ENCODE measurements at places on chromosomes 1 and 21.

- DNase-seq: no peak
These were observed 42.3 kb downstream of the KIF26B start for GRCh38 chr1:245197121-245197520.

- no peak for DNase-seq
These were observed 36.7 kb downstream of the CRB1 start for GRCh38 chr1:197304638-197305200.

DNA sequence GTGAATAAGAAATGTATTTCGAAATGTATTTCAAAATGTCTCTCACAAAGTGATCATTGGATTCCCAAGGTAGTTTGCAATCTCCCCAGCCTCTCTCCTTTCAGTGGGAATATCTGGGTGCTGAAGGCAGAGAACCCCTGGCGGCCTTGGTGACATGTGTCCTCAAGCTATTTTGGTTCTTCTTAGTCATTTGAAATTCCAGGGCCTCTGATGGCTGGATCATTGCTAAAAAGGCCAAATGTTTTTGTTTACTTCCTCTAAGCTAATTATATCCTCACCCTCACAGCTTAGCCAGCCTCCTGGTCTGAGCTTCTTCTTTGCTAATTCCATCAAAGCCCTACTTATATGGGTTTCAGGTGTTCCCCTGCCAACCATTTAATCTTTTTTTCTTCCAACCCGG is 71.2 kb downstream of the LRRC40 start:
- no peak for DNase-seq

DNA sequence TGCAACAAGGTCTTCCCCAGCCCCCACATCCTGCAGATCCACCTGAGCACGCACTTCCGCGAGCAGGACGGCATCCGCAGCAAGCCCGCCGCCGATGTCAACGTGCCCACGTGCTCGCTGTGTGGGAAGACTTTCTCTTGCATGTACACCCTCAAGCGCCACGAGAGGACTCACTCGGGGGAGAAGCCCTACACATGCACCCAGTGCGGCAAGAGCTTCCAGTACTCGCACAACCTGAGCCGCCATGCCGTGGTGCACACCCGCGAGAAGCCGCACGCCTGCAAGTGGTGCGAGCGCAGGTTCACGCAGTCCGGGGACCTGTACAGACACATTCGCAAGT is 3.8 kb downstream of the ZBTB18 start:
- no peak for DNase-seq

DNA sequence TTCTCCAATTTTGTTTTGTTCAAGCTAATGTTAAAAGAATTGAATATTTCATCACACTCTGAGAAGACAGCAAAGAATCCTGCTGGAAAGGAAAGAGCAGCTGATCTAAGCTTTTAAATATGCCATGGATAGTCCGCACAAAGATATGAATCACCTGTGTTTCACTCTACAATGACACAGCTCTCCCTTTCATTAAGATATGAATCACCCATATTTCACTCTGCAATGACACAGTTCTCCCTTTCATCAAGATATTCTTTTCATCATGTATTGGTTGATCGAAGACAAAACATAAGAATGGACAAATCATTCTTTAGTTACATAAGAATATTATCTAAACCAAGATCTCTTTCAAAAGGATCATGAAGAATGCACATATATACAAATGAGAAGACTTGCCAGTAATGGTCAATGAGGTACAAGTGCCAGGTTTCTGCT is 367.3 kb downstream of the SMYD3 start:
- no peak for DNase-seq

GRCh38 chr1:87765681-87766070 is 437.0 kb downstream of the LMO4 start:
- no peak for DNase-seq

DNA sequence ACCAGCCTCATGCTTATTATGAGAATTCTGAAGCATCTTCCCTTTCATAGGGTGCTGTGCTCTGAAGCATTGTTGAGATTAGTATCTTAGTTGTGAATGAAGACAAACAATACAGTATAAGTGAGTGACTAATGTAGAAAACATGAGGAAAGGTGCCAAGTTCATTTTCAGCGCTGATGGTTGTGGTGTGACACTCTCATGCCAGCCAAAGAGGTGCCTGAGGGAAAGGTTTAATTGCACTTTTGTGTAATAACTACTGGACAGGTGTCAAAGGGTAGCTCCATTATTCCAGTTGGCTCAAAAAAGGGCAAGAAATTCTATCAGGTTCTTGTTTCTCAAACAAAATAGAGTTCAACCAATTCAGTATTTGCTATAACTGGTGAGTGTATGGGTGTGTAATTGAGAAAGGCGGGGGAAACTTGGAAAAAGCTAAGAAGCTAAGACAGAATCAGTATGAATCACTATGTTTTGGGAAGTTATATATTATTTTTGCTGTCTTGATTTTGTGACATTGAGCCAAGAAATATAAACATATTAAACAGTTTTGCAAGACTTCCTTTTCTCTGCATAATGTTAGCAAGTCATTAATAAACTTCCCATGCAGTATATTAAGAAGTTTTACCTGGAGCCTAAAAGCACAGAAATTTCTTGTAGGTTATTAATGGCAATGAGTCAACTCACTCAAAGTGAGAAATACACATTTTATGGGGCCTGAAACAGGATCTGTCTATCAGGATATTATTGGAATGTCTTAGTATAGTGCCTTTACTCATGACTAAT is 31.8 kb downstream of the KCNK2 start:
- DNase-seq: no peak

DNA sequence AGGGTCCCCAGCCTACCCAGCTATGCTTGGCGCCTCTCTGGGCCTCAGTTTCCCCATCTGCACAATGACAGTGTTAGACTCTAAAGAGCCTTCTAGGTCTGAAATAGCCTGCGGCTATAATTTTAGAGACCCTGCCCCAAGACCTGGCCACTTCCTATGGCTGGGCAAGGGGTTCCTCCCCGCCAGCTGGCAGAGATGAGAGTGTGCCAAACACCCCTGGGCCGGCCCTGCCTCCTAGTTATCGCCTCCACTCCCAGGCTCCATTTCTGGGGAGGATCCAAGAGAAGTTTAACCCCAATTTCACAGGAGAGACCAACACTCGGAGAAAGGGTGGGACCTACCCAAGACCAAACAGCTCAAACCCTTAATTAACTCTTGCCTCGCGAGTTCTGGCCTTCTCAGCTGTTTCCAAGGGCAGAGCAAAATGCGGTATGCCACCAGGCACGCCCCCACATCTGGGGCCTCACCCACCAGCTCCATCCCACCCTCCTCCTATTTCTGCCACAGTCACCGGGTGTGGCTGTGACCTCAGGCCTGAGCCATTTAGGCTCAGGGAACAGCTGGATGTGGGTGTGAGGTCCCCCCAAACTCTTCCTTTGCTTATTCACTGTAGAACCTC is 35.7 kb downstream of the TTC39A start:
- DNase-seq: no peak

DNA sequence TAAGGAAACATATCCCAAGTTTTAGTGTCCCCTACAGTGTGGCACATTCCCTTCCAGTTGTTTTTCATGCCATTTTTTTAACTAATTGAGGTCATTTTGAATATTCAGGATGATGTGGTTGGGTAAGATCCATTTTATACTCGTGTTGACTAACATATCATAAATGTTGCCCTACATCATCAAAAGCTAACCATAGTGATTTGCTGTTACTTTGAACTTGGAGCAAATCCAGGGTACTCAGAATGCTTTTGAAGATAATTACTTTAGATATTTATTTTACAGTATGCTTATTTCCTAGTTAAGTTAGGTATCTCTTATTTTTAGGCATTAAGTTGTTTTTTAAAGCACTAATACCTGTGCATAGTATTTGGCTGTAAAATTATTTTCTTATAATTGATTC is 57.8 kb downstream of the DYRK1A start:
- DNase-seq: no peak

GRCh38 chr1:193479187-193479586 is 292.8 kb upstream of the B3GALT2 start:
- no peak for DNase-seq

DNA sequence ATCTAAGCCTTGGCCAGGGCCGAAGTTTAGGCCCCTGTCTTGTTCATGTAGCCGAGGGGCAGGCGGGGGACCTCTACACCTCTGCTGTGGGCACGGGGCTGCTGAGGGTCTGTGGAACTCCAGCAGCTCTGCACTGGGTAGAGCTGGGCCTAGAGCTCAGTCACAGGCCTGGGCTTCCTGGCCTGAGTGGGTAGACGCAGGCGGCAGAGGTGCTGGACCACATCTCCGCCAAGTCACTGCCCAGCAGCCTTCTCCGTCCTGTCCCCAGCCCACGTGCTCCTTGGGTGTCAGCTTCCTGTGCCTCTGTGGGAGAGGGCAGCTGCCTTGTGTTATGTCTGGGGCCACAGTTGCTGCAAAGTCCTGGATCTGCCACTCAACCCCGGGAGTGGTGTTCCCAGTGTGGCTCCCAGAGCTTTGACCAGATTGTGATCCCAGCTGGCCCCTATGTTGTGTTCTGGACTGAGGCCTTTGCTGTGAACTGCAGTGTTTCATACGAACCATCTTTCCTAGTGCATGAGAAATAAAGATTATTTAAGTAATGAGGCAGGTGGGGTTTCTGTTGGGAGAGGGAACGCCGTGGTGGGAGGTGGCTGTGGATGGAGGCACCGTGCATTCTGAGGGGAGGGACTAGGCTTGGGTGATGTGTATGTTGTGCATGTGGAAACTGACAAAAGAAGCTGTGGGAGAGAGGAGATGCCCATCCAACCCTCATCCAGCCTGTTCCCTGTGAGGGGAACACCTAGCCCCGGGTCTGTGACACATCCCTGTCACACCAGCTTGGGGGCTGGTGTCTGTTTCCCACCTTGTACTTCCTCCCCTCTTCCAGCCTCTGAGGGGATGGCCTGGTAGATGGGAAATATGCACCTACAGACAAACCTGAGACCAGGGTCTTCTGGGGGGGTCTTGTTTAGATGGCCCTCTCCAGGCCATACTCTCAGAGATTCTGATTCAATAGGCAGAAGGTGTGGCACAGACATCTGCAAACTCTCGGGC is 12.2 kb downstream of the AMPD2 start:
- DNase-seq: no peak

GRCh38 chr1:88661188-88661587 is 22.9 kb upstream of the PKN2 start:
- DNase-seq: no peak

DNA sequence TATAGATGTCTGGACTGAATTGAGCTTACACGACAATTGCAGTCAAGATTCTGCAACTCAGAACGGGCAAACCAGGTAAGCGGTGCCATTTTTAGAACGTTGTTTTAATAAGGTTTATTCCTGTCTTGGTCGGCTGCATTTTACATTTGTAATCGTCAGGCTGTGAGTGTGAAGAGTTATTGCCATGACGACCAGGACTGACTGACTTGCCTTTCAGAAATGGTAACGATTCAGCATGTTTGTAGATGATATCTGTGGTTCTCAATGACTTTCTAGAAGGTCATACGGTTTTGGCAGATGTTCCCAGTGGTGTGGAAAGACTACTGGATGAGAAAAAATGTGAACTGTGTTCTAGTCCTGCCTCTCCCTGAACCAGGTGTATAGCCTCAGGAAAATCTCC is 271.3 kb upstream of the B3GALT2 start:
- DNase-seq: no peak

GRCh38 chr1:157363660-157364140 is 188.6 kb downstream of the FCRL5 start:
- DNase-seq: peak; percentile 3

DNA sequence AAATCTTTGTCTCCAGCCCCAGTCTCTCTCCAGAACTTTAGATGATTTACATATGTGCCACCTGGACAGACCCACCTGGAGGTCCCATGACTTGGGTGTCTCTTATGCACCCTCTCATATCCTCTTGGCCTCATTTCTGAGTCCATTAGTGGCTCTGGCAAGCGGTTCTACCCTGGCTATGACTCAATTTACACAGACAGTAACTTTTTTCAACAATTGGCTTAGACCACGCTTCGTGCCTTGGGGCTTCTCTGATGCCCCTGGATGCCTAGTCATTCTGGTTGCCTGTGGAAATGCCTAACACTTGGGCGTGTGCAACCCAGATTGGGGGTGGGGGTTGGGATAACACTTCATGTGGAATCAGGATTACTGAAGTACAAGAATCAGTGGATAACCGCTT is 57.1 kb upstream of the GADD45A start:
- no peak for DNase-seq
